Cardiac septum (tissue), 1 donor: ENCODE measurements at places on chromosomes 1 and 21.

- DNase-seq, result no peak
Observed at GRCh38 chr1:232835166-232835565, 29.9 kb downstream of the MAP10 start.

GRCh38 chr1:245771511-245772281 lies 616.9 kb downstream of the KIF26B start:
- no peak for DNase-seq

GRCh38 chr1:220655961-220656740 lies 34.0 kb upstream of the C1orf115 start:
- no peak for DNase-seq

DNA sequence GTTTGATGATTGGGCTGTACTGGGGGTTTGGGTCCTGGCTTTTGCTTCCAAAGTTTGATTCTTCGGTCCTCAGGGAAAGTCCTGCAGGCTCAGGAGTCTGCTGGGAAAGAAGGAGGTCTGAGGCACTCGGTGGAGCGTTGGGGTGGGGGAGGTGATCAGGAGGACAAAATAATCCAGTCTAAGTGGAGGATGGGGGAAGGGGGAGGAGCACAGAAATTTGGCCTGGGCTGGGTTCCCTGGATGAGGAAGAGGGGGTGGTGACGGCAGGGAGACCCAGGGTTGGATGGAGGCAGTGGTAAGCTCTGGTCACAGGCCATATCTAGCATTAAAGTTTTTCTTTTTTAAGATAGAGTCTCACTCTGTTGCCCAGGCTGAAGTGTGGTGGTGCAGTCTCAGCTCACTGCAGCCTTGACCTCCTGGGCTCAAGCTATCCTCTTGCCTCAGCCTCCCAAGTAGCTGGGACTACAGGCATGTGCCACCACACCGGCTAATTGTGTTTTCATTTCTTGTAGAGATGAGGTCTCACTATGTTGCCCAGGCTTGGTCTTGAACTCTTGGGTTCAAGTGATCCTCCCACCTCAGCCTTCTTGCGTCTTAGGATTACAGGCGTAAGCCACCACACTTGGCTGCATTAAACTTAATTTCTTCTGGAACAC lies 6.8 kb downstream of the SH2D2A start:
- DNase-seq, result peak; percentile 61

DNA sequence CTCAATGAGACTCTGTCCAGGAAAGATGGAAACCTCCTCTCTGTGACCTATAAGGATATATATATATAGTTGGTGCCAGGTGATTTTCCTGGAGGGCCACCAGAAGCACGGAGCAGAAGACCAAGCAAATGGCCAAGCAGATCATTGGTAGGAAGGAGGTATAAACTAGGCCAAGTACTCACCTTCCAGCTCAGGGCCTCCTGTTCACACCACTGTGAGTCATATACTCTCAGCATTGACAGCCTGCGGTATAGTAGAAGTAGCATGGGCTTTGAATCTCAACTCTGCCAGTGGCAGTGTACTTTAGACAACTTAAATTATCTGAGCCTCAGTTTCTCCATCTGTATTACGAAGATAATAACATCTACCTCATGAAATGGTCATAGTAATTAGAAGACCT lies 15.4 kb downstream of the IL12RB2 start:
- DNase-seq, result no peak

DNA sequence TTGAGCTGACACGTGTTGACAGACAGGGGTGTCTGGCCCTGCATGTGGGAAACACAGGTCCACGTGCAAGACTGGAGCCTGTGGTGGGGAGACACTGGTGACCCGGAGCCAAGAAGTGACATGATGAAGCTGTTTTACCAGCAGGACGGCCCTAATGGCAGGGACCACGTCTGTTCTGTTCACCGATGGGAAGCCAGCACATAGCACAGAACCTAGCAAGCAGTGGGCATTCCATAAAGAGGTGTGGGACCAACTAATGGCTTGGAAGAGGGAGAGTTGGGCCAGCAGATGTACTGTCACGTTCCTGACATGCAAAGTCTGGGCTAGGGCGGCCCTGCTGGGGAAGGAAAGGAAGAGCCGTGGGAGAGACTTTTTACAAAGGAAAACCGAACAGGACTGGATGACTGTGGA lies 15.3 kb downstream of the NAV1 start:
- DNase-seq, result no peak

GRCh38 chr1:20715406-20715805 lies 2.4 kb downstream of the KIF17 start:
- no peak for DNase-seq

DNA sequence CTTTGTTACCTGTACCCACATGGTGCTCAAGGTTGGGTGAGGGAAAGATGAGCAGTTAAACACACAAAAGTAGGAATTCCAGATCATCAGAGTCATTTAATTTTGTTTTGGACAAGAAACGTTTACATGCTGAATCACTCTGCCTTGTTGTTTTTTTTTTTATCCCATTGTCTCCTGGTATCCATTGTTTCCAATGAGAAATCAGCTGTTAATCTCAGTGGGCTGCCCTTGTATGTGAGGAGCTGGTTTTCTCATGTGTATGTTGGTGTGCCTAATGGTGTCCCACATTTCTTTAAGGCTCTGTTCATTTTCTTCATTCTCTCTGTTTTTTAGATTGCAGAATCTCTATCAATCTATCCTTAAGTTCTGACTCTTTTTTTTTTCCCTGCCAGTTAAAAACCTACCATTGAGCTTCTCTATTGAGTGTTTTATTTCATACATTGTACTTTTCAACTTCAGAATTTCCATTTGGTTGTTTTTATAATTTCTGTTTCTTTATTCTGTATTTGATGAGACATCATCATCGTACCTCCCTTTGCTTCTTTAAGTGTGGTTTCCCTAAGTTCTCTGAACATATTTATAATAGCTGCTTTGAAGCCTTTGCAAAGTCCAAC lies 8.8 kb upstream of the OBSCN start:
- DNase-seq, result no peak

DNA sequence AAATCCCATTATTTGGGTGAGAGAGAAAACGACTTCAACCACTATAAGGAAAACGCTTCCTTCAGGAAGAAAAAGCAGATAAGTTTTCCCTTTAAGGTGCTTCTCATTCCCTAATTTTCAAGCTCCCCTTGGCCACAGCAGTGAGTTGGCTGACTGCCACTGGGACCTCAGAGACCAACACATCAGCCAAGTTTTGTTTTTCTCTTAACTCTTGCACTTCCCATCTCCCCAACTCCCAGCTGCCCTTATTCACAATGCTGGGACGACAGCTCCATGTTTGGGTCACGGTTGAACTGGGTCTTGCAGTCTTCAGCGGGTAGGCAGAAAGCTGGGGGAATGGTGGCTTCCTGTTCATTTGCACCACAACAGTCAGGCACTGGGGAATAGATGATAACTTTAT lies 18.9 kb downstream of the SGIP1 start:
- no peak for DNase-seq

DNA sequence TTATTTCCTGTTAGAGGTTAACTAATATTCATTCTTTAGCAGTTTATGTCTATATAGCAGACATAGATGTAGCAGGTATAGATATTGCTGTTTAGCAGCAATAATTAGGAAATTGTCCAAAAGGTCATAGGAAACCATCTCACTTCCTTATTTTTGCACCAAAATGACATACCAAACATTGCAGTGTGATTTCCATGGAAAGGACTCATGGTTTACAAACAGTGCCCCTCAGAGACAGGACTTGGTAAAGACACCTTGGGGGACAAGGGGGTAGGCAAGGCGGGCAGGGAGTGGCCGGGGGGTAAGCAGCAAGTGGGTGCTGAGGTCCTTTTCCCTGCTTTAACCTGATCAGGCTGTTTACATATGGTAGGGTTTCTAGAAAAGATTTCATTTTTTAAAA lies 30.5 kb downstream of the BATF3 start:
- peak; percentile 57 for DNase-seq

GRCh38 chr1:95021119-95021518 lies 51.6 kb downstream of the ALG14 start:
- no peak for DNase-seq

DNA sequence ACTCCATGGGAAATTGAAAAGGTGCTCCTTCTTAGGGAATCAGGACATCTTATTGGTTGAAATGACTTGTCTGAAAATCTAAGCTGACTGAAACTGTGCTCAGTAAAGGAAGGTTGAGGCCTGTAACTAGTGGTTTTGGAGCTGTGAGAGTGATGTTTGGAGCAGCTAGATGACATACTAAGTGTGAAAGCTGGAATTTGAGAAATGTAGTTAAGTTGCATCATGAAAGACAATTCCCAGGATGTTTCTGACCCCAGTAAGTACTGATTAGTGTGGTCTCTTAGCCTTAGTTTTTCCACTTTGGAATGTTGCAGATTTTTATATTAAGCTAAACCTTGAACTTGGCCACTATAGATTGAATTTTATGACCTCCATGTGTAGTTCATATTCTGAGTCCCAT lies 154.9 kb downstream of the PAPPA2 start:
- no peak for DNase-seq

DNA sequence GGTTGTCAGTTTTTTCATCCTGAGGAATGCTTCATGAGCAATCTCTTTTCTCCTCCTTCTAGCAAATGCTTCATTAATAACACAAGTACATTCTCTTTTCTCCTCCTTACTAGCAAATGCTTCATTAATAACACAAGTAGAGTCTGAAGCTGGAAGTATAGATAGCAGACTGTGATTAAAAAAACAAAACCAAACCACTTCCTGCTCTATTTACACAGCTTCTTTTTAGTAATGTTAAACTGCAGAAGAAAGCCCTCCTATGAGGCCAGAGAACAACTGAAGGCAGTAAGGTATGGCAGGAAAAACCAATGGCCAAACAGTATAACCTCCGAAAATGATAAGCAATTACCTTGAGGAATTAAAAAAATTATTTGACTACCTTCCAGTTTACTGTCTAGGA lies 90.1 kb downstream of the ZSWIM5 start:
- no peak for DNase-seq

GRCh38 chr1:54105080-54105479 lies 47.7 kb downstream of the CDCP2 start:
- DNase-seq, result peak; percentile 53
